CD4-positive, alpha-beta T cell treated with Interleukin-17A for 4 hours (primary cell): ENCODE measurements at places on chromosomes 3 and 15.

DNA sequence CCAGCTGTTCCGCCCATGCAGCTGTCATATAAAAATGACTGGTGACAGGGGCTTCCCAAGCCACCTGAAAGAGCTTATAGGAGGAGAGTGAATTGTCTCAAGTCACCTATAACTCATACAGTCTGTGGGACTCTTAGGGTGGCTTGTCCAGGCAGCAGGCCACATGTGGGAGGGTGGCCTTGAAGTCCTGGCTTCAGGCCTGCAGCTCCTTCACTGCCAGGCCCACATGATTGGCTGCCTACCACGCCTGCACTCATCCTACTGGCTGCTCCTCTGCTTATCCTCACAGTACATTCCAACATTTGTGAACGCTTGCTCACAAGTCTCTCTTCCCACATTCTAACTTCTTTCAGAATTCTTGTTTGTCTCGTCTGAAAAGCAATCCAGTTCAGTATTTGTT, 41.1 kb upstream of the TIPARP start:
- DNase-seq = no peak

- DNase-seq = peak; percentile 55
Observed at GRCh38 chr3:50237133-50237651, 1.2 kb downstream of the GNAI2 start.

GRCh38 chr3:37611771-37612170, 249.9 kb upstream of the CTDSPL start:
- no peak for DNase-seq

- DNase-seq = no peak
Observed at GRCh38 chr3:195077611-195078540, 193.1 kb downstream of the XXYLT1 start.

GRCh38 chr15:33985287-33985686, 17.0 kb downstream of the CHRM5 start:
- DNase-seq = no peak

GRCh38 chr15:90558171-90558573, 28.4 kb downstream of the CRTC3 start:
- no peak for DNase-seq

- no peak for DNase-seq
Observed at GRCh38 chr3:9098716-9099675, 135.7 kb upstream of the RAD18 start.

DNA sequence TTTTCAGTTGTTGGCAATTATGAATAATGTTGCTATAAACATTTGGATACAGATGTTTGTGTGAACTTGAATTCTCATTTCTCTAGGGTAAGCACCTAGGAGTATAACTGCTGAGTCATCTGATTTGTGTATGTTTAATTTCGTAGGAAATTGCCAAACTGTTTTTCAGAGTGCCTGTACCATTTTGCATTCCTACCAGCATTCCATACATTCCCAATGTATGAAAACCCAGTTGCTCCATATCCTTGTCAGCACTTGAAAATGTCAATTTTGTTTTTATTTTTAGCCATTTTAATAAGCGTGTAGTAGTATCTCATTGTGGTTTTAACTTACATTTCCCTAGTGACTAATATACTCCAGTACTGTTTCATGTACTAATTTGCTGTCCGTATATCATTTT, 98.5 kb upstream of the TSC22D2 start:
- DNase-seq = no peak

GRCh38 chr3:115513416-115513800, 109.9 kb upstream of the GAP43 start:
- DNase-seq = no peak

- no peak for DNase-seq
Observed at GRCh38 chr3:153957421-153957820, 163.8 kb upstream of the ARHGEF26 start.

- no peak for DNase-seq
Observed at GRCh38 chr3:141021261-141021660, 29.9 kb upstream of the SPSB4 start.

- DNase-seq = no peak
Observed at GRCh38 chr15:69675731-69676130, 223.1 kb downstream of the RPLP1 start.

DNA sequence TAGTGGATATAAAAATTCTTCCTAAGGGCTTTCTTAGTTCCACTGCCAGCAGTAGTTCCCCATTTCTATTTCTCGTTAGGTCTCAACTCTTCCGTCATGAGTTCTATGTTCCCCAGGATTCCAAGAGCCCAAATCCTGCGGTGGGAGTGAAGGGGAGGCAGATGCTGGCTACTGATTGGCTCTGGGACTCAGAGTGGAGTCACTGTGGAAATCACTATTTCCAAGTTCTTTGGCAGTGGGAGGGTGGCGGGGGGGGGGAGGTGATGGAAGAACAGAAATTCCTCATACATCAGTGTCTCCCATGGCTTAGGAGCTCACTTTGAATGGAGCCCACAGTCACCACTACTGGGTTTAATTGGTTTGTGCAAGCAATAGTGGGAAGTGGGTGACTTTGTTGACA, 5.6 kb downstream of the CCR1 start:
- no peak for DNase-seq

DNA sequence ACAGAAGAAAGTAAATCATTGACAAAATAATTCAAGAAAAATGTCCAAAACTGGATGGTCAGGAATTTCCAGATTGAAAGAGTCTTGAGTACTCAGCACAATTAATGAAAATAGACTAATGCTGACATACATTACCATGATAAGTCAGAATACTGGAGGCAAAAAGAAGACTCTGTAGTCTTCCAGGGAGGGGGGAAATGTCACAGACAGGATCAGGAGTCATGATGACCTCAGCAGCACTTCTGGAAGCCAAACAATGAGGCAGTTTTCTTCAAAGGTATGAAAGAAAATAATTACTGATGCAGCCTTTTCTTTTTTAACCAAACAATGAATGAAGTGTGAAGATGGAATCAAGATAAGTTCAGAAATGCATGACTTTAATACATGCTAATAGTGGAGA, 30.1 kb upstream of the SLC22A13 start:
- no peak for DNase-seq

DNA sequence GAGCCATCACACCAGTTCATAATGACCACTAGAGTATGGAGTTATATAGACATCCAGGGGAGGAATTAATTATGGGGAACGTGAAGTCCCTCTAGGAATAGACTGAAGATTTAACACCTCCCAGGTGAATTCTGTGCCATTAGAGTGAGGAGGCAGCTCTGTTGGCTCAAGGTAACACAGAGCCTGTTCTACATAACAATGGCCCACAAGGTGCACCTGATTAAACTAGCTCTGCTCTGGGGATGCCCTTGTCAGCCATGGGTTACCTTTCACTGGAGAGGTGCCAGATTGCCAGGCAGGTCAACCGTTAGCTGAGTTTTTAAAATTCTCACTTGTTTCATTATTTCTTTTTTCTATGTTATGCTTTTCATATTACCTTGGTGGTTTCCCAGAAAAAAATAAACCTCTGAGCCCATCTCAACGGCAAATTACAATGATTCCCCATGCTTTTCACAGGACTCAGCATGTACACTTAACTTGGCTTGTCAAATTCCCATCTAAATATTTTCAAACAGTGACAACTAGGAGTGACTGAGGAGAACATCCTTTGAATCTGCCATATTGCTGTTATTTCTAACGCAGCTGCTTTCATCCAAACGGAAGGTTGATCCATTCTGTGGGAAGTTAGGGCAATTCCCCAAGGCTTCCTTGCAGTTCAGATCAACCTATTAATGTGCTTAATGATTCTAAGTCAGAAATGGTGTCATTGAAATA, 512.9 kb downstream of the MCTP2 start:
- DNase-seq = no peak

- no peak for DNase-seq
Observed at GRCh38 chr3:107521469-107522059, 1.2 kb upstream of the BBX start.

GRCh38 chr3:66839508-66839907, 158.6 kb upstream of the KBTBD8 start:
- no peak for DNase-seq

- DNase-seq = peak; percentile 9
Observed at GRCh38 chr15:40252438-40253166, 13.7 kb downstream of the PAK6 start.

DNA sequence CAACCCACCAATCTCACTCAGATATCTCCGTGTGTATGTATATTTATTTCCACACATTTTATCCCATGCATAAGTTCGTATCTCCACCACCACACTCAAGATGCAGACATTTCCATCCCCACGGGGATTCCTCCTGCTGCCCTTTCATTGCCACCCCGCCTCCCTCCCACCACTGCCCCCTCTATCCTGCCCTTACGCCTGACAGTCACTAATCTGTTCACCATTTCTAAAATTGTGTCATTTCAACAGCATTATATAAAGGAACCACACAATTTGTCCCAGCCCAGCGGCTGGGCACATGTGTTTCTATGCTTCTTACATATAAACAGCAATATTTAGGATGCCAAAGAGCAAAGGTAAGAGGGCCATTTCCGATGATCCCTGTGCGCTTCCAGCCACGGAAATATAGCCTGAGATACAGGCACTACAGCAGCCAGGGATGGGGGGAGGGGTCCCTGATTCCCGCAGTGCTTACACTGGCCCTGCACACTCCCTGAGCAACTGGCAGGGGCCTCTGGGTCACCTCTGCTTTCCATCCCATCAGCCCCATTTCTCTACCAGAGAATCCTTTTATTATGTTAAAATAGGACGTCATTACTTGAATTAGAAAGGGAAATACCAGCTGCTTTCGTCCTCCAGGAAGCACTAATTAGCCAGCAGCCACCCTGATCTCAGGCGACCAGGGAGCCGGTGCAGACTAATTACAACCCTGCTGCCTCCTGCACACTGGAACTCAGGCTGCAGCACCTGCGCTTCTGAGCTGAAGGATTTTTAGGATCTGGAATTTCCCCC, 372.0 kb upstream of the ATP10A start:
- no peak for DNase-seq

GRCh38 chr15:42788725-42789124, 51.8 kb upstream of the CDAN1 start:
- no peak for DNase-seq

GRCh38 chr15:52673312-52673711, 5.9 kb downstream of the ATOSA start:
- DNase-seq = no peak

GRCh38 chr15:53831907-53832770, 72.7 kb upstream of the WDR72 start:
- no peak for DNase-seq

DNA sequence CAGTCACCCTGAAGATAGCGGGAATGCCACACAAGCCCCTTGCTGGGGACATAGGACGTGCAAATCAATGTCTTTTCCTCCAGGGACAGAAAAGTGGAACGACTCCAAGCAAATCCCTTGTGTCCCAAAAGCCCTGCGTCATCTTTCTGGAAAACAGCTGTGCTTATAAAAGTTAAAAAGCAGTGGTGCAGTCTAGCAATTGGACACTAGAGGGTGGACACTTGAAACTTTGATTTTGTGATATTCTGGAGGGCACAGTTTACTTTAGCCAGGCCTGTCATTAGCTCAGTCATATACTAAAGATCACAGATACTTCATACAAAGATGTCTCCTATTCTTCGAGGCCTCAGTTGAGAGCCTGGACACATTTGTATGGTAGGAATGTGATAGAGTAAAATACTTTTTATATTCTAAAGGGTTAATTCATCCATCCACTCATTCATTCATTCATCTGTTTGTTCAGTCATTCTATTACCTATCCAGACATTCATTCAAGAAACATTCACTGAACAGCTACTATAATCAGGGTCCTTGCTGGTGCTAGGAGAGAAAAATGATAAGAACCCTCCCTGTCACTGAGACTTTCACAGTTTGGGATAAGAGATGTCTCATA, 63.8 kb upstream of the ANKRD34C start:
- no peak for DNase-seq

GRCh38 chr3:37400945-37401344, 226.6 kb upstream of the LRRFIP2 start:
- no peak for DNase-seq
